DMS53 (cell line): ENCODE measurements at places on chromosomes 6 and 20.

DNA sequence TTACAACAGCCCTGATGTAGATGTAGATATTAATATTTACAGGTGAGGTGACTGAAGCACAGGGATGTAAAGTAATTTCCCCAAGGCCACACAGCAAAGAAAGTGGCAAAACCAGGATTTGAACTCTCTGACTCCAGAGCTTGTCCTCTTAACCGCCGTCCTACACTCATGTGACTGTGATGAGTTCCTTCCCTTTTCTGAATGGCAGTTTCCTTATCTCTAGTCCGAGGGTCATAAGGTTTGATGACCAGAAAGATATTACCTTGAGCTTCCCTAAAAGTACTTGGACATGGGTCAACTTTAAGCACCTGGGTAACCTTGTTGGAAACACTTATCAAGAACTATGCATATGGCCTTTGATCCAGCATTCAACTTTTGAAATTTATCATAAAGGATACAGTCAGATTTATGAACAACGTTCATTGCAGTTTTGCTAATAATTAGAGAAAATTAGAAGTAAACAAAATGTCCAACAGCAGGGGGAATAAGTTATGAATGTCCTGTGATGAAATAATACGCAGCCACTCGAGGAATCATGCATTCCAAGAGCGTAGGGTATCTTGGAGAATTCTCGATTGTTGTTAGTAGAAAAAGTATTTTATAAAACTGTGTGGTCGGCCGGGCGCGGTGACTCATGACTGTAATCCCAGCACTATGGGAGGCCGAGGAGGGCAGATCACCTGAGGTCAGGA, 2.3 kb upstream of the TLDC2 start:
- no peak for DNase-seq

- peak; percentile 76 for DNase-seq
Measured at GRCh38 chr20:309306-309840, 12.0 kb downstream of the ZCCHC3 start.

DNA sequence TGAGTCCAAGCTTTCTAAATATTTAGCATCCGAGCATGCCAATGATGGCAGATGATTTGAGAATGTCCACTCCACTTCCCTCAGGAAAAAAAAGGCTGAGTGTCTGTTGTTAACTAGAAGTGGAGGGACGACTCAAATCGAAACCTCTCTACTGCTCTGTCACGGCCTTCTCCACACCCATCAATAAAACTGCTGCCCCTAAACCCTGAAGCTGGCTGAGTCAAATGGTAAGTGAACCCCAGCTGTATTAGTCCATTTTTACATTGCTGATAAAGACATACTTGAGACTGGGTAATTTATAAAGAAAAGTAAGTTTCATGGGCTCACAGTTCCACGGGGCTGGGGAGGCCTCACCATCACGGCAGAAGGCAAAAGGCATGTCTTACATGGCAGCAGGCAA, 707.0 kb downstream of the QKI start:
- DNase-seq: no peak

GRCh38 chr6:169795196-169795595, 43.8 kb downstream of the ERMARD start:
- DNase-seq: peak; percentile 45

DNA sequence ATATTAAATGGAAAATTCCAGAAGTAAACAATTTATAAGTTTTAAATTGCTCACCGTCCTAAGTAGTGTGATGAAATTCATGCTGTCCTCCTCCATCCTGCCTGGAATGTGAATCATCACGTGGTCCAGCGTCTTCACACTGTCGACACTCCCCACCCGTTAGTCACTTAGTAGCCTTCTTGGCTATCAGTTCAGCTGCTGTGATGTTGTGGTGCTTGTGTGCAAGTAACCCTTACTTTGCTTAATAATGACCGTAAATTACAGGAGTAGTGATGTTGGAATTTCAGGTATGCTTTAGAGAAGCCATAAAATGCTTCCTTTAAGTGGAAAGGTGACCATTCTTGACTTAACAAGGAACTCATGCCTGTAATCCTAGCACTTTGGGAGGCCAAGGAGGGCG, 25.2 kb downstream of the RIOK1 start:
- no peak for DNase-seq

DNA sequence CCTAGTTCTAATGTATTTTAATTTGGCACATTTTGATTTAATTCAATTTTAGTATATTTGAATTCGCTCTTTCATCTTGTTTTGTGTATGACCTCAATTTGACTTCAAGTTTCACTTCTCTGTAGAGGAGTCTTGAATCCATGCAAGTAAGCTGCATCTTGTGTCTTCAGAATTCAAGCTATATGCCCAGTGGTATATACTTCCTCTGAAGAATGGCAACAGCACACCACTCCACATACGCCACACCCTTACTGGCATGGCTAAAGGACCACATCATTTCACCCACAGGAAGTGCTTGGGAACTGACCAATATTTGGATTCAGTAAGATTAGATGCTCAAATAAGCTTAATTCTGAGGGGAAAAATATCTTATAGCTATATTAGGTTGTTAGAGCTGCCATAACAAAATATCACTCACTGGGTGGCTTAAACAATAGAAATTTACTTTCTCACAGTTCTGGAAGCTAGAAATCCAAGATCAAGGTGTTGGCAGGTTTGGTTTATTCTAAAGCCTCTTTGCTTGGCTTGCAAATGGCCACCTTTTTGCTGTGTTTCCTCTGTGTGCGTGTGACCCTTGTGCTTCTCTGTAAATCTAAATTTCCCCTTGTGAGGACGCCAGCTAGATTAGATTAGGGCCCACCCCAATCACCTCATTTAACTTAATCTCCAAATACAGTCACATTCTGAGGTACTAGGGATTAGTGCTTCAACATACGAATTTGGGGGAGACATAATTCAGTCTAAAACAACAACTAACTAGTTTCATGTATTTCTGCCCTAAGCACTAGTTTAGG, 2.8 kb upstream of the ASF1A start:
- no peak for DNase-seq

GRCh38 chr6:3746119-3746691, 5.3 kb downstream of the PXDC1 start:
- no peak for DNase-seq

GRCh38 chr6:36277946-36278470, 8.1 kb downstream of the PNPLA1 start:
- no peak for DNase-seq

DNA sequence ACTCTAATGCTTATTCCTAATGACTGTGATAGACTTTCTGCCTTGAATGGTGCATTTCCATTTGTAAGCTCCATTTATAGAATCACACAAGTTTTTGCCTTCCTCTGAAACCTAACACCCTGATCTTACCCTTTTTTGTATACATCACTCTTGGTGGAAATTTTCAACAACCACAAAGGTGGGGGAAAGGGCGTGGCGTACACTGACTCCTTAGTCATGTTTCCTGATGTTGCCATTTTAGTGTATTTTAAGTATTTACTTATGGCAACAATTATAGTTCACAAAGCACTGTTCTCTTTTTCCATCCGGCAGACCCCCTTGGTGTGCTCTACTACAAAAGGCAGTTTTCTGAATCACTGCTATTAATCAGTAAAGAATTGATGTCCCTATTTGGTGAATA, 92.0 kb downstream of the ATXN1 start:
- no peak for DNase-seq

- DNase-seq: no peak
Measured at GRCh38 chr6:144377586-144378210, 92.6 kb downstream of the UTRN start.

GRCh38 chr6:26157251-26158075, 70.2 kb downstream of the HFE start:
- peak; percentile 99 for DNase-seq

GRCh38 chr6:140062043-140063020, 687.9 kb upstream of the CITED2 start:
- no peak for DNase-seq

DNA sequence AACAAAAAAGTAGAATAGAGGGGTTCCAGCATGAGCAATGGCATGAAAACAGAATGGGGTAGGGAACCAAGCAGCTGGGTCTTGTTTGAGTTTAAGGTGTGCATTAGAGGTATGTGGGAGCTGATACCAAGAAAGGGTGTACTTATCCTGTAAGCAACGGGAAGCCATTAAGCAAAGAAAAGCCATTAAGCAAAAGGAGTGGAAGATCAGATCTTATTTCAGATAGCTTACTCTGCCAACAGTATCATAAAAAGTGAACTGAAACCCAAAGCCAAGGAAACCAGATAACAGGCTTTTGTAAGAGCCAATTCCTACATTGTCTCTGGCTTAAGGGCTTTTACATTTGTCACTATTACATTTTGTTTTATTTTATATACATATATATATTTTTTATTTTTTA, 21.3 kb upstream of the BEND6 start:
- no peak for DNase-seq

GRCh38 chr6:68197356-68197755, 437.7 kb upstream of the ADGRB3 start:
- DNase-seq: no peak

DNA sequence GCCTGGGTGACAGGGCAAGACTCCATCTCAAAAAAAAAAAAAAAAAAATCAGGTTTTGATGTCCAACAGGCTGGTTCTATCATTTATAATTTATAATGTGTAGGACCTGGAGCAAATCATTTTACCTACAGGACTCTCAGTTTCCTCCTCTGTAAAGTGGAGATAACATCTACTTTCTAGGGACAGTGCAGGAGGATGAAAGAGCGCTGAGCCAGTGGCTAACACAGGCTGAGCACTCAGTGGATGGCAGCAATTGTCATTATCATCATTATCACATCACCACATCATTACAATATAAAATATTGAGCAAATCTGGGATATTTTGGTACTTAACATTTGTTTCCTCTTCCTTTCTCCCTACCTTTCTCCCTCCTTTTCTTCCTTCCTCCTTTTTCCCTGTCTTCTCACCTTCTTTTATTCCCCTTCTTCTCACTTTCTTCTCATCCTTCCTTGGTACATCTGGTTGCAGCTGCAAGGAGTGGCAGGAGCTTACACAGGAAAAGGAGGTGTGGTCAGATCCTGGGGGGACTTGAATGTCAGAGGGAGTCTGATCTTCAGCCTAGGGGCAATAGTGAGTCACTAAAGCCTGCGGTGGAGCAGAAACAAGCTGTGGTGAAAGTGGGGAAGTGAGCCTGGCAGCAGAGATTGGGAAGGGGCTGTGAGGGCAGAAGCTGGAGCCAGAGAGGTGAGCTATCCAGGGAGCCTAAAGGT, 24.6 kb upstream of the CTNNBL1 start:
- DNase-seq: peak; percentile 45

- DNase-seq: no peak
Measured at GRCh38 chr6:26478985-26479278, 21.2 kb upstream of the BTN1A1 start.

- DNase-seq: peak; percentile 34
Measured at GRCh38 chr6:31717499-31718222, 2.5 kb downstream of the LY6G6D start.

- no peak for DNase-seq
Measured at GRCh38 chr6:5139828-5140771, 55.0 kb downstream of the PPP1R3G start.

GRCh38 chr20:63773571-63774241, 34.1 kb downstream of the SLC2A4RG start:
- DNase-seq: no peak

GRCh38 chr20:39897058-39897457, 792.0 kb downstream of the MAFB start:
- DNase-seq: no peak

- peak; percentile 86 for DNase-seq
Measured at GRCh38 chr6:45714741-45715507, 300.7 kb downstream of the CLIC5 start.

DNA sequence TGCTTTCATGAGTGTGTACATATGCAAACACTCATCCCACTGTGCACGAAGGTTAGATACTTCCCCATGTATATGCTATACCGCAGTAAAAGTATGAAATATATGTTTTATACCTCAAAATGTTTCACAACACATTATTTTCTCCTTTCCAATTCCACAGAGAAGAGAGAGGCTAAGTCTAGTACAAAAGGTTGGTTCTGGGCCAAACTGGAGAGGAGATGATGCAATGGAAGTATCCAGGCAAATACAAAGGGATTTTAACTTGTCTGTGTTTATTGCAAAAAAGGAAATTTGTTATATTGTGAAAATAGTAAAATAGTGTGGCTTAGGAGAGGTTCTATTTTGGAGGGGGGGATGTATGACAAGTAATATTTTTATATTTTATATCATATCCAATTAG, 112.6 kb downstream of the PLCB1 start:
- peak; percentile 40 for DNase-seq

GRCh38 chr6:133923938-133924593, 29.0 kb upstream of the TBPL1 start:
- peak; percentile 80 for DNase-seq

- DNase-seq: no peak
Measured at GRCh38 chr6:68758559-68758958, 123.5 kb downstream of the ADGRB3 start.

DNA sequence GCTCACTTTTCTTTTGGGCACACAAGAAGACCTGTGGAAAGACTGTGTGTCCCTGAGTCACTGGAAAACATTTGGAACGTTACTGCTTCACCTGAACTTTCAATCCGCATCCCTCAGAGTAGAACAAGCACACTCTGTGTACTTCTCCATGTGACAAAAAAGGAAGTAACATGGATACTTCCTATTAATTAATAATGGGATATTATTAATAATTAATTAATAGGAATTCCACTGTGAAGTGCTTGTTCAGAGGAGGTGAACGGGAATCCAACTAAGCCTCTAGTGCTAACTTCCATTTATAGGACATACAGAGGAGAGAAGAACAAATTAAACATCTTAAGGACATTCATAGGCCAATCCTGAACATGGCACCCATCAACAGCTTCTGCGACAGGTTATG, 407.8 kb downstream of the SYNE1 start:
- DNase-seq: no peak

DNA sequence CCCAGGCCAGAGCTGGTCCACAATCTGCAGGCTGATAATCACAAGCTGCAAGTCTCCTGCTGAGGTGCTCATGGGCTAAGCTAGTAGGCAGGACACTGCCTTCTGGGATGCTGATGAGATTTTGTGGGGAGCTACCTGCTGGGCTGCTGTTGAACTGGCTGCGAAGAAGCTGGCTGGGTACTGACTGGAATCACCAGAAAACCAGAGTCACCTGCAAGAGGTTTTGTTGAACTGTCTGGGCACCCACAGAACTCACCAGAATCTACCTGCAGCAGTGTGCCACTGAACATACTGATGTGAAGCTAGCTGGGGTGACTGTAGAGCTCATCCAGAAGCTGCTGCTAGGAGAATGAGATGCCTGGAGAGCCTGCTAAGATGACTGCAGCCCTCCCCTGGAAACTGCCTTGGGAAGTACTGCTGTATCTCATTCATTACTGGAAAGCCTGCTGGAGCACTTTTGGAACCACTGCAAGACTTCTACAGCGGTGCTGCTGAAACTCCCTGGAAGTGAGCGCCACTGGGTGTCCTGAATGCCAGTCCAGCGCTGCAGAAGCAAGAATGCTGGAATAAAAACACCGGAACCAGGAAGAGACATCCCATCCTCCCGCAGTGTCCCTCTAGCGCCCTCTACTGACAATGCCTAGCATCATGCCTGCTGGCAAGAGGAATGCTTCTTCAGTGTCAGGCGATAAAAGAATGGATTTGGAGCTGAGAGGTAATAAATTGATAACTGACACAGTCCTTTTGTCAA, 64.9 kb upstream of the ARHGAP18 start:
- peak; percentile 90 for DNase-seq

- no peak for DNase-seq
Measured at GRCh38 chr6:53796451-53796780, 1.6 kb downstream of the LRRC1 start.
